ENCODE measurements at places on chromosomes 1 and 21.

GRCh38 chr1:107547363-107548155, 406.7 kb downstream of the NTNG1 start:
- DNase-seq: peak; percentile 40

GRCh38 chr21:27796106-27796505, 829.2 kb upstream of the ADAMTS5 start:
- peak; percentile 18 for DNase-seq

- DNase-seq: peak; percentile 32
Observed at GRCh38 chr1:145846201-145846612, 777 bp downstream of the NUDT17 start.

GRCh38 chr1:113981962-113982931, 3.0 kb downstream of the OLFML3 start:
- peak; percentile 74 for DNase-seq

DNA sequence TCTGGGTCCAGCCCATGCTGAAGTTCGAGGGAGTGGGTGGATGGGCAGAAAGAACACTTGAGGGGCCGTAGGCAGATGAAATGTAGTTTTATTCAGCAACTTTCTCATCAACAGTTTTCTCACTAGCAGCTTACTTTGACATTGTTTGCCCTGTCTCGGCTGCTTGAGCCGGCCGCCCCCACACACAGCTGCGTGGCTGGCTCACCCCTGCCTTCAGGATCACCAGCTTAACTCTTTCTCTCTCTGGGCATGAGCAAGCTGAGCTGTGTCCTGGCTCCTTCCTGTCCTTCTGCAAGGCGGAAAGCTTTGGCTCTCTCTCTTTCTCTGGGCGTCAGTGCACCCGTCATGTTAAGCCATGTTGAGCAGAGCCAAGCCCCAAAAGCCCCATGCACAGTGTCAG, 104.4 kb upstream of the GNG12 start:
- DNase-seq: no peak

GRCh38 chr1:168468042-168468809, 75.6 kb downstream of the XCL2 start:
- peak; percentile 74 for DNase-seq

DNA sequence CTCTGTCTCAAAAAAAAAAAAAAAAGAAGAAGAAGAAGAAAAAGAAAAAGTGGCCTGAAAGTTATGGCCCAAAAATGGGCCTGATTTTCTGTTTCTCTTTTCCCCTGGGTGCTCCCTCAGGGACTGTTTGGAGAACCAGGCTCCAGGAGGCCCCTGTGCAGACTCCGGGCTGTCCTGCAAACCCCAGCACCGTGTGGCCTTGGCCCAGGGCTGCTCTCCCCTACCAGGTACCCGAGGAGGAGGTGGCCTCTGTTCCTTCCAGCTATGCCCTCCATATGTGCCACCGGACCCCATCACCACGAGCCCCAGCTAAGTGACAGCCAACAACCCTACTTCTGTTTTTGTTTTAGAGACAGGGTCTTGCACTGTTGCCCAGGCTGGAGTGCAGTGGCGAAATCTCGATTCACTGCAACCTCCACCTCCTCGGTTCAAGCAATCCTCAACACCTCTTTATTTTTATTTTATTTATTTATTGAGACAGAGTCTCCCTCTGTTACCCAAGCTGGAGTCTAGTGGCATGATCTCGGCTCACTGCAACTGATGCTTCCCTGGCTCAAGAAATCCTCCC, 7.5 kb upstream of the FAAP20 start:
- no peak for DNase-seq

DNA sequence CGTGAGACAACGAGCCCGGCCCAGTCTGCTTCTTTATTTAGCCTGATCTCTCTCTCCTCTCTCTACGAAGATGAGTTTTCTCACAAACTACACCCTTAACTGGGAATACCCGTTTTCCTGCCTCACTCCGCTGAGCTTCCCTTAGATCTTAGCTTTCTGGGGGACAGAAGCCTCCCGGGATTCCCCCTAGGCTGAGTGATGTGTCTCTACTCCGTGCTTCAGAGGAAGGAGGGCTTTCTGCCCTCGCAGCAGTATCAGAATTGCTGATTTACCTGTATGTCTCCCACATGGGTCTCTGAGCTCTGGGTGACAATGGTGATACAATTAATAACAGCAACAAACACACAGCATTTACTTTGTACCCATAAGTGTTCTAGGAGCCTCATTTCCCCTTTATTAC, 1.0 kb downstream of the ZBTB17 start:
- no peak for DNase-seq

DNA sequence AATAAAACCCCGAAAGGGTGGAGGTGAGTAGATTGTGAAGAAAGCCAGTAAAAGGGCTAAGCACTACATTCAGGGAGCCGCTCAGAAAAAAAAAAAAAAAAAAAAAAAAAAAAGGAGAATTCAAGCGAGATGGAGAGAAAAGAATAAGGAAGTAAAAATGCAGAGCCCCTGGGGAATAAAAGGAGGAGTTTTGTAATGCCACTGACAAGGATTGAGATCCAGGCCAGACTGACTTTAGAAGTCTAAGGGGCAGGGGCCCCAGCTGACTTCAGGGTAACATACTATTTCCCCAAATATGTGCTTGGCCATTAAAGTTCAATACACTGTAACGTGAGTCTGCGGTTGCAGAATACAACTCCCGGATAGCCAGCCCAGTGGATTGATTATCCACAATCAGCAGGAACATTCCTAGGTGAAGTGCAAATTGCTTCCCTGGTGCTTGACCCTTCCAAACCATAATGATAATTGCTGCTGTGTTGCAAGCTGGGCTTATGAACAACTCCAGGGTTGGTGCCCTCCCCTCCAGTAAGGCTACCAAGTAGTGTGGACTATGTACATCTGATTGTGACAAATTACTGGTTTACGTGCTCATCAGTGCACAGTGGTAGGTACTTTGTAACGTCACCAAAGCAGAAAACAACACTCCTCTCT, 30.7 kb upstream of the RRP15 start:
- no peak for DNase-seq

- DNase-seq: no peak
Observed at GRCh38 chr1:3679799-3680453, 27.6 kb downstream of the TP73 start.

DNA sequence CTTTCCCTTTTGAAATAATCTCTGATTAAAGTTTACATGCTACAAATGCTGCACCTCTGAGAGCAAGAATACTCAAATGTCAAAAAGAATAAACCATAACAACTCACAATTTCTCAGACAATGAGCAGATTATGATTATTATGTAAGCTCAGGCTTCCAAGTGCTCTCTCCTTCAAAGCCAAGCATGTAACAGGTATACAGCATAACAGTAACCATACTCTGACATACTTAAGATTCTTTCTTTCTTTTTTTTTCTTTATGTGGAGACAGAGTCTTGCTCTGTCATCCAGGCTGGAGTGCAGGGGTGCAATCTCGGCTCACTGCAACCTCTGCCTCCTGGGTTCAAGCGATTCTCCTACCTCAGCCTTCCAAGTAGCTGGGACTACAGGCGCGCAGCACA, 155.4 kb downstream of the EIF4G3 start:
- DNase-seq: no peak

- no peak for DNase-seq
Observed at GRCh38 chr1:67190942-67191341, 24.7 kb downstream of the IL23R start.

- no peak for DNase-seq
Observed at GRCh38 chr1:223180731-223181321, 37.8 kb upstream of the TLR5 start.

- DNase-seq: no peak
Observed at GRCh38 chr1:44289530-44289929, 65.5 kb downstream of the ERI3 start.

GRCh38 chr1:174800216-174800851, 199.4 kb upstream of the CACYBP start:
- peak; percentile 24 for DNase-seq

DNA sequence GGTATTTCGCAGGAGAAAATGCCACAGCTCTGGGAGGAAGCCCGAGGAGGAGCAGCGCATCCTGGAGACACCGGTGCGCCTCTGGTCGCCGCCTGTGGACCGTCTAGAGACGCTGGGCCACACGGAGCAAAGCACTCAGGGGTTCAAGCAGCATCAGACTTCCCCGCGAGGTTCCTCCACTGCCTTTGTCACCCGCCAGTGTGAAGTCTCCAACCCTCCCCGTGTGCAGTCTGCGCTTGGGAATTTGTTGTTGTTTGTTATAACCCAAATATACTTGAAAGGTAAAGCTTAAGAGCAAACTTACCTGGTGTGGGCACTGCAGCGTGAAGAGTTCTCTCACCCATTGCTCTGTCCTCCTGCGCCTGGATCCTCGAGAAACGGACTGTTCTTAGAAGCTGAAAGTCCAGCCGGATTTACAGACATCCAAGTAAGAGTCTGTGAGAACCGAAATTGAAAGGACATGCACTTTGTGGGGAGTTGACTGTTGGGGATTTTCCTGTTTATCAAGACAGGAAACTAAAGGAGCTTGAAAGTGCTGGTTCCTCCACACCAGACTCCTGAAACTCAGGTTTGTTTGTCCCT, at the start of gene GBP4:
GBP4 (minus strand) TSS at position 452 of the 582 bp plus-strand sequence; CDS start at position 344, 108 bp downstream.
- no peak for DNase-seq
